Left cardiac atrium (tissue), 4 donors: ENCODE measurements at places on chromosomes 16 and 17. TPM values are rescaled to one million over a fixed set of nuclear protein-coding genes. Genes with fewer than 3 reads are reported as not detected.

ZMYND15 gene
- 0.39 TPM for total RNA-seq

SULT1A2 gene
- 1.3 TPM for total RNA-seq

PTX4 gene
- total RNA-seq = not detected

MRM1 gene
- 3.8 TPM for total RNA-seq

RSAD1 gene
- 38.8 TPM for total RNA-seq

CEP295NL gene
- total RNA-seq = 1.7 TPM

CORO6 gene
- total RNA-seq = 82.1 TPM

CARD14 gene
- total RNA-seq = not detected
